ENCODE measurements at places on chromosomes 16 and 17.

DNA sequence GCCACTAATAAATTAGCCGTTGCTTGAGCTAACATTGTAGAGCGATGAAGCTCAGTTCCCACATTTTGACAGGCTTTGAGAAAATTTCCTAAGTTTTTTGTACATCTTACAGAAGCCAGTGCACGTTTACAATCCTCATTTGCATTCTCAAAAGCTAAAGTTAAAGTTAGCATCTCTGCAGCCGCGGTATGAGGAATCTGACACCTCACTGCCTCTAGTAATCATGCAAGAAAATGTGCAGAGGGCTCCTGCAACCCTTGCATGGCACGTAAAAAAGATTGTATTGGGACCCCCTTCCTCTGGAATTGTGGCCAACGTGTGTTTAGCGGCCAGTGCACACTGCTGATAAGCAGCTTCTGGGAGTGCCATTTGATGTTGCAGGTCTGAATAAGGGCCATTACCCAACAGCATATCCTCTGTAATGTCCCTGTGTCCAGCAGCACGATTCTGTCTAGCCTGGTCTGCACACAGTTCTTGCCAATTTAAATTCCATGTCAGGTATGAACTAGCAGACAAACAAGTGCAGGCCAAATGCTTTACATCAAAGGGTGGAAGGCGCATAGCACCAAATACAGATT is 12.4 kb upstream of the ZNF689 start:
- DNase-seq, result no peak

DNA sequence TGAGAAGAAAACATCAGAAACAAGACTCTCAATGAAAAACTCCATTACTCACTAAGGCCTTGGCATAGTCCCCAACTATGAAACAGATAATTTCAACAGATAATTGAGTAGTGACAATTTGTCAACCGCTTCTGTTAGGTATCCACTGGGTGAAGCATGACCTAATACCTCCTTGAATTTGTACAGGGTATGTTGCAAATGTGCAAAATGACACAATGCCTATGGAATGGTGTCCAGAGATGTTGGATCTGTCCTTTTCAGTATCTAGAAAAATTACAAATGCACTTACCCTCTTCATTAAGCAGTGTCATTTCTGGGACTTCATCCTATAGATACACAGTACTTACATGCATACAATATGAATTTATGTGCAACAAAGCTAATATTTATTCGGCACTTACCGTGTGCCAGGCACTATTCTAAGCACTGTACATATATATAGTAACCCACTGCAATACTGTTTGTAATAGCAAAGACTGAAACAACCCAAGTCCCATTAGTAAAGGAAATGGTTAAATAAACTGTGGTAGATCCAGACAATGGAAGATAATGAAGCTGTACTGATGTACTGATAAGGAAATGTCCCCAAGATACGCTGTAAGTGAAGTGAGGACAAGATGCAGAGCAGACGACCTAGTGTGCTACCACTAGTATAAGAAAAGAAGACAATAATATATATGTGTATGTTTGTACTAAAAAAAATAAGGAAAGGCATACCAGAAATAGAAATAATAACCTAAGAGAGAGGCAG is 21.4 kb upstream of the SLC6A4 start:
- DNase-seq, result no peak

GRCh38 chr16:58197314-58198012 is 443 bp downstream of the CSNK2A2 start:
- peak; percentile 23 for DNase-seq

DNA sequence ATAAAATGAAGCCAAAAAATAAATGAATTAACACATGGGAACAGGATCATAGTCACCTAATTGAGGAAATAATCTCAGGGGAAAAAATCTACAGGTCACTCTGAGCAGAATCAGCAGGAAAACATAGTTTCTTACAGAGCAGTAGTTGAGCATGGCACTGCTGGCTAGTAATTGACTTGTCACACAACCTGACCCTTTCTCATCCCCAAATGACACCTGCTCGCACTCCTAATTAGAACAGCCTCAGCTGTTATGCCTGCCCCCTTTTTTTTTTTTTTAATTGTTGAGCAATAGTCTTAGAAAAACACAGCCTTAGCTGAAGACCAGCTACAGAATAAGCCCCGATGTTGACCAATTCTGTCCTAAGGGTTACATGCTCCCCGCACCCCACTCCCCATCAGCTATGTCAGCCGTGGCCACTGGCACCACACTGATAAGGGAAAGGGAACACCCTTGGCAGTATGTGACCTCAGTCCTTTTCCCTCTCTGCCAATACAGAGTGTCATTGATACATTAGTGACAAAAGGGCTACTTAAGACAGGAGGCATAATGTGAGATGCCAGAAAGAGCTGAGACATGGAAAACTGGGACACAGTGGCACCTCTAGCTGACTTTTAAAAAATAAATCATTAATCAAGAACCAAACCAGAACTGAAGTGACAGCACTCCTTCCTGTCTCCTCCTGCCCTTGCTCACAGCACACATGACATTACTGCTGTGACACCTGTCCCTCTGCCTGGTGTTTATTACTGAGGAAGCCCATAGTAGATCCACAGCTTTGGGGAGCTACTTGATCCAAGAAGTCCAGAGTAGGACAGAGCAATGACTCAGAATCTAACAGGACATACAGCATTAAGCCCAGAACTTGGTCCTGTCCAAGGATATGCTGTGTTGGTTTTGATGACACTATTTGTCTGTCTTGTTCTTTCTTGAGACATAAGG is 41.7 kb downstream of the WDR59 start:
- DNase-seq, result no peak

GRCh38 chr17:79365836-79366770 is 244.7 kb downstream of the RBFOX3 start:
- DNase-seq, result no peak

DNA sequence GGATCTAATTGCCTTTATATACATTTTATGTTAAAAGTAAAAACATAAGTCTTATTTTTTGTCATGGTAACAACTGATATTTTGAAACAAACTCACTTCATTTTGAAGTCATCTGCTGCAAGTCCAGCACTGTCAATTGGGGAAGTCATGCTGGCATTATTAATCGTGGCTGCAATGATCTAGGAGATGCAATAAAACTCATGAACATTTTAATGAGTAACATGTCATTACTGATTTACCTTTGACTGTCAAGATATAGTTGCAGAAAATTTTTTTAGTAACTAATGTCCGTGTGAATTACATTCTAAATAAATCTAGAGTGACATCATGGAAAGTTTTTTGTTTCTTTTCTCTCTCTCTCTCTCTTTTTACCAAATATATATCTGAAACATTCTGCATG is 17.3 kb upstream of the KRT24 start:
- DNase-seq, result no peak

DNA sequence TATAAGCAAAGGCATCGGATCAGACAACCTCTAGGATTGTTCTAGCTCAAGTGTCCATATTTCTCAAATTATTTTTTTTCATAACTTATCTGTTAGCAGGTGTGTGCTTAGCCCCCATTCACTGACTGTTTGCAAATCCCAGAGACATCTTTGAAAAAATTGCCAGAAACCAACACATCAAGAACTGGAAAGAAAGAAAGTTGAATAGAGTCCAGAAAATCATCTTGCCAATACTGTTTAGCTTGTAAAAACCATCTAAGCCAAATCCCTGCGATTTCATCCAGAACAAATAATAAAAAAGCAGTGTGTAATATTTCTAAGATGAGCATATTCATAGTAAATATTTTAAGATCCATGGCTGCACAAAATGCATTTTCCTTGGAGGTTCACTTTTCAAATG is 64.5 kb downstream of the WSCD1 start:
- no peak for DNase-seq

DNA sequence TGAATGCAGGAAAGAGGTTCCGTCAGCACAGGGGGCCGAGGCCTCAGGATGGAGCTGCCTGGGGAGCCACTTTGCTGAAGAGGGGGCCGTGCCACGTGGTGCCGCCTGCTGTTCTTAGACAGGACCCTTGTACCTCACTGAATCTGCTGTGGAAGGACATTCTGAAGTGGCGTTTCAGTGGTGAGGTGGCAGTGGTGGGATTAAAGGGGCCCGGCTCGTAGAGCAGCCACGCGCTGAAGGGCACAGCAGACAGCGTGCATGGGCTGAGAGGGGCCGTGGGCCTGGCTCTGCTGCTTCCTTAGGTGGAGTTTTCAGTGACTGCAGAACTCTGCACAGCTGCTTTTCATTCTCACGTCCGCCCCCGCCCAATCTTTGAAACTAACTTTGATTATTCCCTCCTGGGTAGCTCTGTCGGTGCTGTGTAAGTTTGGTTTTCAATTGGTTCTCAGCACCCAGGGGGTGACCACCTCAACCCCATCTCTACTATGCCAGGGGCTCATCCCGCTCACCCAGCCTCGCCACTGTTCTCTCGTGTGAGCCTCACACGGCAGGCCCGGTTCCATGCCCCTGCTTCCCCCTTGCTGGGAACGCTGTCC is 70.3 kb downstream of the SEC14L1 start:
- no peak for DNase-seq

DNA sequence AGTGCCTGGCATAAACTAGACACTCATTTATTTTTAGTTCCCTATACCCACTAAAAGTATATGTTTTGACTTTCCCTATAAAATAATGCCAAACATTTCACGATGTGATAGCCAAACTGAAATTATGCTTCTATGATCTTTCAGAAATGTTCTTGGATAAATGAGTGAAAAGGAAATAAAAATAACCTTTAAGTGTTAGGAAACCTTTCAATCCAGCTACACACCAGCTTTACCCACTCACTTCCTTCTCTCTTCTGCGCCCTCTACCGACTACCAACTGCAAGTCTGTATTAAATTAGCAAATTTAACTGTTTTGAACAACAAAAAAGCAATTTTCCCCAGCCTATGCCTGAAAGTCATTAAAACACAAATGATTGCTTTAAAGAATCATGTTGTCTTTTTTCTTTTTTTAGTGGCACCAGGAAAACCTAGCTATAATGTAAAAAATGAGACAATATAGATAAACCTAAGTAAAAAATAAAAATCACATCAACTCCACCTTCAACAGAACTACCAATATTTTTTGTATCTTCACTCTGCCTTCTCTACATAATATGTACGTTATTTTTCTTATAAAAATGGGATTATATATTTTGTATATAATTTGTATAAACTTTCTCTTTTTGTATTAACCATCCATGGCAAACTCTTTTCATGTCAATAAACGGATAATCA is 13.2 kb upstream of the TMEM100 start:
- no peak for DNase-seq

GRCh38 chr16:67463691-67464090 is 17.3 kb downstream of the ATP6V0D1 start:
- DNase-seq, result no peak

GRCh38 chr16:81798311-81799137 is 19.4 kb downstream of the PLCG2 start:
- DNase-seq, result no peak

Data from right kidney (tissue), 9 donors.